Activated naive CD8-positive, alpha-beta T cell treated with anti-CD3 and anti-CD28 coated beads, Interleukin-2, amount 10 ng/mL, durations not matched to agents 7 days and 5 days (primary cell): ENCODE measurements at places on chromosomes 12 and 14. TPM values are rescaled to one million over a fixed set of nuclear protein-coding genes. Genes with fewer than 3 reads are reported as not detected.
A peak's percentile ranks its signal among the peaks of the same experiment; 100 is the strongest.

The SLC10A1 gene
- not detected for total RNA-seq

The PCNX1 gene
- total RNA-seq: 93.0 TPM

The TPPP2 gene
- not detected for total RNA-seq

The TUBA1C gene
- 162 TPM for total RNA-seq

The FOXG1 gene
- not detected for total RNA-seq

The ARG2 gene
- 1.3 TPM for total RNA-seq

GRCh38 chr14:75175677-75176141, 703 bp downstream of the TMED10 start:
- peak overlapping the region; percentile 98 for H3K27ac ChIP-seq
- peaks cover 12% of the 10 kb centered on the region for H3K36me3 ChIP-seq
- no peak for DNase-seq
- peak overlapping the region; percentile 95 for H3K4me3 ChIP-seq

GRCh38 chr14:102373110-102373509, 10.4 kb downstream of the TECPR2 start:
- H3K27me3 ChIP-seq: no peaks in the 10 kb centered on the region
- peaks cover 20% of the 10 kb centered on the region for H3K4me1 ChIP-seq
- no peak for DNase-seq
- peaks cover 3% of the 10 kb centered on the region for H3K36me3 ChIP-seq

GRCh38 chr14:98840091-98840490, 431.9 kb downstream of the BCL11B start:
- H3K36me3 ChIP-seq: no peaks in the 10 kb centered on the region
- H3K4me1 ChIP-seq: peaks cover 9% of the 10 kb centered on the region
- no peak for DNase-seq
- H3K27me3 ChIP-seq: no peaks in the 10 kb centered on the region

DNA sequence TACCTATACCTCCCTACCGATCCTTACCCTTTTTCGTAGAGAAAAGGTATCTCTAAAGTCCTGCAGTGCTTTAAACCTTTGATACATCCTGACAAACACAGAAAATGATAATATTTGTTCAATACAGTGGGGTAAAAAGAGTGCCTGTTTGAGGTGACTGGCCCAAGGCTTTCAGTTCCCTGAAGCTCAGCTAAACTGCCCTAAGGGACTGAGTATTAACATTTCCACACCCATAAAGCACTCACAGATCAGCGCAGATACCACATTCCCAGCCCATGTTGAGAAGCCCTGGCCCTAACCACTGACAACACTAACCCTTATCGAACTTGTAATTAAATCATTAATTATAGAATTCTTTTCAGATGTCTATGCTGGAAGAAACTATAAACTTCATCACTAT, 108.7 kb downstream of the DIP2B start:
- no peaks in the 10 kb centered on the region for H3K27me3 ChIP-seq
- no peak for DNase-seq
- H3K27ac ChIP-seq: no peak overlapping the region

- peak overlapping the region; percentile 98 for H3K4me3 ChIP-seq
- peaks cover 53% of the 10 kb centered on the region for H3K36me3 ChIP-seq
- no peaks in the 10 kb centered on the region for H3K27me3 ChIP-seq
- H3K27ac ChIP-seq: peak overlapping the region; percentile 99
Measured at GRCh38 chr14:99256483-99256874, 15.5 kb downstream of the BCL11B start.

GRCh38 chr12:130043685-130044406, 118.4 kb upstream of the FZD10 start:
- no peak overlapping the region for H3K27ac ChIP-seq
- no peak for DNase-seq
- H3K4me1 ChIP-seq: peaks cover 7% of the 10 kb centered on the region
- peaks cover 32% of the 10 kb centered on the region for H3K27me3 ChIP-seq

GRCh38 chr14:89053303-89053702, 228.9 kb downstream of the TTC8 start:
- H3K4me3 ChIP-seq: no peak overlapping the region
- no peak overlapping the region for H3K27ac ChIP-seq
- no peak for DNase-seq
- H3K36me3 ChIP-seq: peaks cover 5% of the 10 kb centered on the region
- no peaks in the 10 kb centered on the region for H3K4me1 ChIP-seq

DNA sequence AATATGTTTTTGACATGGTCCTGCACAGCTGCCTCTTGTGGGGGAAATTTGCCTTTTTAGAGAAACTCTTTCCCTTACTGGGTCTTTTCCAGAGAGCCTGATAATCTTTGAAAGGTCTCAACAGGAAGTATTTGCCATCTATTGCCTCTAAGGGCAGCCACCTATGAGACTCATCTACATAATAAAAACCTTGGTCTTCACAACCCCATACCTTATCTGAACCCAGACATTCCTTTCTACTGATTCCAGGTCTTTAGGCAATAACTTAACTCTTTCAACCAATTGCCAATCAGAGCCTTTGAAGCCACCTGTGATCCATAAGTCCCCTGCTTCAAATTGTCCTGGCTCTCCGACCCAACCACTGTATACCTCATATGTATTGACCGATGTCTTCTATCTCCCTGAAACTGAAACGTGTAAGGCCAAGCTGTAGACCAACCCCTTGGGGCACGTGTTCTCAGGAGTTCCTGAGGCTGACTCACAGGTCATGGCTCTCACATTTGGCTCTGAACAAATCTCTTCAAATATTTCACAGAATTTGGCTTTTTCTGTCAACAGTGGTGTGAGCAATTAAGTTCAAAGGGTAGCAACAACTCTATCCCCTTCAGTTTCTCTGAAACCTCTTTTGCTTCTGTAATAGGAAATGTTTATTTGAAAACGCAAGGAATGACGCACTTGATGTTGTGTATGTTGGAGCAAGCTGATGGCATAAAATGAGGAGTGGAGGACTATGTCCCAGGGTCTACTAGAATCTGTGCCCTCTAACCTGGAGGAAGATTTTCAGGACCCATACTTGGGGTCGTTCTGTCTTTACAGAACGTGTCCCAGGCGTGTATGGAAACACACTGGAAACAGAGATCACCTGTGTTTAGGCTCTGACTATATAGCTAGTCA, 49.2 kb upstream of the EIF5 start:
- H3K27me3 ChIP-seq: peaks cover 38% of the 10 kb centered on the region
- no peaks in the 10 kb centered on the region for H3K36me3 ChIP-seq
- no peaks in the 10 kb centered on the region for H3K4me1 ChIP-seq
- no peak overlapping the region for H3K4me3 ChIP-seq

DNA sequence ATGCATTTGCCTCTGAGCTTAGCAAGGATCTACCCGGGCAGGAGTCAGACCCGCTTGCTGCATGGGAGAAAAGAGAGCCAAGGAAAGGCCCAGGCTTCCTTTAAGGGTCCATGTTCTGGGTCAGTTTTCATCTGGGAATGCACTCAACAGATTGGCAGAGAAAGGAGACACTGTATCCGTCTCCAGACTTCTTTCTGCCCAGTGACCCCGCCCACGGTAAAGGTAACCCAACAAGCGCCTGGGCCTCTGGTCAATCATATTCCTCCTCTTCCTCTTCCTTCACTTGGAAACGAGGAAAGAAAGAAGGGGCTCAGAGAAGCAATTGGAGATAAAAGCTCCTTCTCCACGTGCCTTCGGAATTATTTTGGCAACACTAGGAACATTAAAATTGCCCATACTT, 27.1 kb upstream of the TCP11L2 start:
- H3K4me1 ChIP-seq: no peaks in the 10 kb centered on the region
- DNase-seq: no peak
- no peak overlapping the region for H3K27ac ChIP-seq

GRCh38 chr14:22520796-22521195, 68.2 kb downstream of the DAD1 start:
- peak overlapping the region; percentile 99 for H3K4me3 ChIP-seq
- peak overlapping the region; percentile 98 for H3K27ac ChIP-seq
- H3K4me1 ChIP-seq: peaks cover 75% of the 10 kb centered on the region
- no peak for DNase-seq

DNA sequence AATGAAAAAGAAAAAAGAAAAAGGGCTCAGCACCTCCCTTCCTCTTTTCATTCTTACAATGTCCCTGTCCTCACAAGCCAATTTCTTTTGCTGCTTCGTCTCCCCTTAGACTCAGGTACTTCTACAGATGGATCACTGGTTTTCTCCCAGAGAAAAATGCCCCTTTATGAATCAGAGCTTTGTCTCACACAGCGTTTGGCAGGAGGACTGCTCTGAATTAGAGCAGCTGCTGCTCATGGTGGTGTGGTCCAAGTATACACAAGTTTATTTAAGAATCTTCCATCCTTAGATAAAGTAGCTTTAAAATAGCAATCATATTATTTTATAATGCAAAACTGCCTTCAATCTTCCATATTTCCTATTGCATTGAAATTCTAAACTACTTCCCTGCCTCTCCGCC, 80.3 kb downstream of the SLC8A3 start:
- no peaks in the 10 kb centered on the region for H3K4me1 ChIP-seq
- H3K27ac ChIP-seq: no peak overlapping the region
- peaks cover 17% of the 10 kb centered on the region for H3K27me3 ChIP-seq
- no peak overlapping the region for H3K4me3 ChIP-seq
- no peaks in the 10 kb centered on the region for H3K36me3 ChIP-seq
- DNase-seq: no peak

- H3K36me3 ChIP-seq: no peaks in the 10 kb centered on the region
- H3K4me1 ChIP-seq: no peaks in the 10 kb centered on the region
- no peak overlapping the region for H3K4me3 ChIP-seq
- no peak for DNase-seq
Measured at GRCh38 chr12:19002216-19002615, 127.3 kb upstream of the PLEKHA5 start.

GRCh38 chr12:105983622-105984320, 155.0 kb downstream of the NUAK1 start:
- no peak for DNase-seq
- no peak overlapping the region for H3K27ac ChIP-seq
- no peaks in the 10 kb centered on the region for H3K36me3 ChIP-seq
- H3K4me3 ChIP-seq: no peak overlapping the region

GRCh38 chr14:59055439-59056045, 132.9 kb upstream of the DAAM1 start:
- no peaks in the 10 kb centered on the region for H3K36me3 ChIP-seq
- no peaks in the 10 kb centered on the region for H3K4me1 ChIP-seq
- no peak for DNase-seq
- peaks cover 11% of the 10 kb centered on the region for H3K27me3 ChIP-seq
- no peak overlapping the region for H3K27ac ChIP-seq

GRCh38 chr14:31879661-31880348, 197.3 kb upstream of the ARHGAP5 start:
- no peak overlapping the region for H3K4me3 ChIP-seq
- peaks cover 18% of the 10 kb centered on the region for H3K27me3 ChIP-seq
- H3K27ac ChIP-seq: no peak overlapping the region
- no peak for DNase-seq
- H3K36me3 ChIP-seq: no peaks in the 10 kb centered on the region
- peaks cover 2% of the 10 kb centered on the region for H3K4me1 ChIP-seq

- no peak overlapping the region for H3K27ac ChIP-seq
- no peaks in the 10 kb centered on the region for H3K4me1 ChIP-seq
- no peak overlapping the region for H3K4me3 ChIP-seq
Measured at GRCh38 chr12:79546466-79547043, 144.2 kb downstream of the PAWR start.
